ENCODE measurements at places on chromosomes 5 and 9. TPM values are rescaled to one million over a fixed set of nuclear protein-coding genes. Genes with fewer than 3 reads are reported as not detected.

ARHGEF37 gene
- total RNA-seq: 0.72 TPM

ALDOB gene
- total RNA-seq: not detected

PCDHA1 gene
- not detected for total RNA-seq

PIK3R1 gene
- total RNA-seq: 37.7 TPM

PCDHGB7 gene
- 18.5 TPM for total RNA-seq

CDC25C gene
- 1.8 TPM for total RNA-seq

TNFSF15 gene
- 0.29 TPM for total RNA-seq

DMRTA1 gene
- total RNA-seq: 4.3 TPM

RGS7BP gene
- under 0.01 TPM for total RNA-seq

TAF1L gene
- not detected for total RNA-seq

MARCOL gene
- total RNA-seq: not detected

MYMK gene
- total RNA-seq: not detected

FASTKD3 gene
- total RNA-seq: 10.9 TPM

PKD2L2 gene
- total RNA-seq: under 0.01 TPM

PCDHA12 gene
- 0.36 TPM for total RNA-seq

CARTPT gene
- total RNA-seq: not detected

BAAT gene
- total RNA-seq: under 0.01 TPM

LCN10 gene
- total RNA-seq: not detected

TDRD7 gene
- 8.0 TPM for total RNA-seq

MSMP gene
- total RNA-seq: not detected

NDFIP1 gene
- total RNA-seq: 115 TPM

LCN1 gene
- total RNA-seq: not detected

BNC2 gene
- total RNA-seq: 51.3 TPM

AGXT2 gene
- not detected for total RNA-seq

ISL1 gene
- not detected for total RNA-seq

SPINK7 gene
- not detected for total RNA-seq

ORM2 gene
- total RNA-seq: not detected

ZNF483 gene
- 5.9 TPM for total RNA-seq

ZNF169 gene
- 4.0 TPM for total RNA-seq

MCC gene
- total RNA-seq: 45.6 TPM

STPG3 gene
- total RNA-seq: 0.36 TPM

CLINT1 gene
- 85.5 TPM for total RNA-seq

GARNL3 gene
- total RNA-seq: 5.8 TPM

SCGB3A2 gene
- total RNA-seq: not detected

SLC34A1 gene
- not detected for total RNA-seq

RALGDS gene
- 12.7 TPM for total RNA-seq

LECT2 gene
- not detected for total RNA-seq

RXRA gene
- total RNA-seq: 25.3 TPM

Measured in osteoblast (primary cell).